Stimulated activated CD4-positive, alpha-beta T cell treated with anti-CD3 and anti-CD28 coated beads, TNF-alpha, amount 100 ng/mL, for 1 hour (primary cell): ENCODE measurements at places on chromosomes 2 and 18.

DNA sequence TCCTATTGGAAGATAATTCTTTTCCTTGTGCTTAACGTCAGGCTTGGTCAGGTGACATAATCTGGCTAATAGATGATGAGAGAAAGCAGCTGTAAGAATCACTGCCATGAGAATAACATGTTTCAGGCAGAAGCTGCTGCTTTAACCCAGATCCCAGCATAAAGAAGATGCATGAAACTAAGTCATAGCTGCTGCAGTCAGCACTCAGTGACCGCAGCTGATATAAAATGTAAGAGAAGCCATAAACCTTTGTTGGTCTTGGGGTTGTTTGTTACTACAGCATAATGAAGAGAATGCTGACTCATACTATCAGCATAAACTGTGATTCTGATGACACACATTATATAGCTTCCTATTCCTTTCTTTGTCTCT lies 274.3 kb upstream of the TRIB2 start:
- no peak for DNase-seq

GRCh38 chr2:131036696-131037397 lies 56.4 kb downstream of the FAM168B start:
- DNase-seq = no peak

- no peak for DNase-seq
Observed at GRCh38 chr2:128770143-128771085, 451.7 kb upstream of the HS6ST1 start.

DNA sequence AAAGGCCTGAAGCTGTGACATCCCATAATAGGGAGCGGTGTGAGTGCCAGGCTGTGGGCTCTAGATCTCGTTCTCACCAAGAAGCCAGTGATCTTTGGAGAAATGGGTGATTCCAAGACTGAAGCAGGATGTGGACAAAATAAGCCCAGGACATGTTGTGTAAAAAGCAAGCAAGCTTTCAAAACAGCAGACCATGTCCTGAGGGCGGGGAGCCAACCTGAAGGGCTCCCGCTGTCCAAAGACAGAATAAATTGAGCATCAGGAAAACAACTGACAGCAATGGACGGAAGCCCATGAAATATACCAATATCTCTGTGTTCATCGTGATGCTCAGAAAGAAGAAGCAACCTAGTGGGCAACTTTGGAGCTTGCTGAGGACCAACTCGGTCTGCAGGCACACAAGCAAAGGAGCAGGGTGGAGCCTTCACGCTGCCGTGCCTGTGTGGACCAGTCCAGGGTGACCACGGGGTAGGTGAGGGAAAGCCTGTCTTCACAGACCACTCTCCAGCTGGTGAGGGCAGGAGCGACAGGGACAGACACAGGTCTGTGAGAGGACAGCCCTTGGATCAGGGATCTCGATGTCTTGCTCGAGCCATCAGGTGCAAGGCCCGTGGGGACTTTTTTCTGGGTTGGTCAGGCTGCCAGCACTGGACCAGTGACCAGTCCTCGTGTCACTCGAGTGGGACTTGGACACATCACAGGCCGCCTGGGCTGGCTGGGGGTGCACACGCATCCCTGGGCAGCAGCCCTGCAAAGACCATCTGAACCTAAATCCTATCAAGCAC lies 21.5 kb downstream of the MTERF4 start:
- DNase-seq = no peak

DNA sequence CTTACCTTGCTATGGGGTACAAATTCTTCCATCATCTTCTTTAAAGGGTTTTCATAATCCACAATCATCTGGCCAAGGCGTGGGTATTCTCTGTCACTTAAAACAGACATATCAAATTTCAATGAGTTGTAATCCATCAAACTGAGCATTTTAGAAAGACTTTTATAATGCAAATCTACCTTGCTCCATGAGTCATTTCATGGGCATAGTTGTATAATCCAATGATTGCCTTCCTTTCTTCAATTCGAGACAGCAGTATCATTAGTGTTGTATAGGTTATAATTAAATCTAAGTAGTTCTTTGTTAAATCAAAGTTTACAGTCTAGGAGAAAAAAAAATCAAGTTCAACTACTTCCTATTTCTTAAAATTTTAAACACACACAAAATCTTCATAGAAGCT lies 36.3 kb downstream of the NCKAP1 start:
- no peak for DNase-seq

- no peak for DNase-seq
Observed at GRCh38 chr2:109324861-109325260, 195.9 kb downstream of the SH3RF3 start.

- DNase-seq = no peak
Observed at GRCh38 chr2:135349941-135350340, 181.1 kb downstream of the ZRANB3 start.

- DNase-seq = no peak
Observed at GRCh38 chr2:241461693-241462677, 46.4 kb downstream of the STK25 start.

DNA sequence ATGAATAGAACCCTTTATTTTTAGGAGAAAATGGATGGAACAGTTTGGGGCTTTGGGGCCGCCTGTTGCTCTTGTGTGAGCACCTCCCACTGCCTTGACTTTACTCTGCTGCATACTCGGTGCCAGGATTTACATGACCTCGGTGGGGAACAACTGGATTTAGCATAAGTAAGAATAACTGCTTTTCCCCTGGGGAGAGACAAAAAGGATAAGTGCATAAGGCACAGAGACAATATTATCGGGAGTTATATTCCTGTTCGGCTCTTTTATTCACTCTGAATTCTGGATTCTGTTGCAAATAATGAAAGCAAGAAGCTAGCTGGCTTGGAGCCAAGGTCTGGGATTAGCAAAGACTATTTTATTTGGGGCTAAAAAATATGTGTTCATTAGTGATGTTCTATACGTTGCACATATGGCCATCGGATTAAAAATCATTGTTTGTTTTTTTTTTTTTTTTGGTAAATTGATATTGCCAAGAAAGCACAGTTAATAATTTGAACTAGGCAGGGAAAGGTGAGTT lies 69.8 kb downstream of the CYBRD1 start:
- no peak for DNase-seq

- DNase-seq = no peak
Observed at GRCh38 chr2:180077295-180077906, 70.3 kb upstream of the CWC22 start.

- no peak for DNase-seq
Observed at GRCh38 chr2:142130111-142131009, 456 bp downstream of the LRP1B start.

GRCh38 chr2:72942293-72942692 lies 25.0 kb downstream of the EMX1 start:
- no peak for DNase-seq

DNA sequence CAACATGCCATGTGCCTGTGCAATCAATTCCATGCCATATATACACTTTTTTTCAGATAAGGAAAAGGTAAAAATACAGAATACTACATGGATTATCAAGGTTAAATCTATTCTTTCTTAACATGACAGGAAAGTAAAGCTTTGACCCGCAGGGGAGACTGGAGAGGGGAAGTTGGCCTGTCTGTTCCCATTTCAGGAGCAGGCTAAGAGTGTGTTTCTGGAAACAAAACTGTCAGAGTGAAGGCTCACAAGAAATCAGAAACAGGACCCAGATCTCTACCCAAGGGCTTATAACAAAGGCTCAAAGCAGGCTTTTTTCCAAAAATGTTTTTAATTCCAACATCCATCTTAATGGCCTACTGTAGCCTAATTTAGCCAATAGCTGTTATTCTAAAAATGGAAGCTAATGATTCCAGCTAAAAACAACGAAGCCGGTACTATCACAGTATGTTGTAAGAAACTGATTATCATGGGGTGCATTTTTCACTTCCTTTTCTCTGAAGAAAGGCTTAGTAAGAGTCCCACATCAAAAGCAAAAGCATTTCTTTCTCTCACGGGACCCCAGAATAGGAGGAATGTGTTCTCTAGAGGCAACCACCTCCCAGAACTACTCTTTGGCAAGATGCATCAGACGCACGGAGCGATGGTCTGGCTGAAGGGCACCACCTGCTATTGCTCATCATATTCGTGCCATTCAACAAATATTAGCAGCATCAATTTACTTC lies 41.4 kb downstream of the FECH start:
- no peak for DNase-seq

DNA sequence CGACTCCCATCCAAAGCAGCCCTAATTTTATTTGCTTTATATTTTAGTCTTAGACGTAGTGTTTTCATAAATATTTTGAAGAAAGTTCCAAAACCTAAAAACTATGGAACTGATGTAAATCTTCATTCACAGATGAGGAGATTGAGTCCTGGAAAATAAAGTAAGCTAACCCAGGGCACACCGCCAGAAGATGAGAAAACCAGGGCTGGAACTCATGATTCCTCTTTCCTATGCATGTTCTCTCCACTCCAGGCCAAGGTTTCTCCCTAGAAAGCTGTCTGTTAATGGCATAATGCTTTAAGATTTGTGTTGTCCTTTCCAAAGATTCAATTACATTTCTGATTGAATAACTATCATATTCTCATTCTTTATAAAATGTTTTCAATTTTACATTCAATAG lies 78.4 kb upstream of the ZC3H15 start:
- no peak for DNase-seq

DNA sequence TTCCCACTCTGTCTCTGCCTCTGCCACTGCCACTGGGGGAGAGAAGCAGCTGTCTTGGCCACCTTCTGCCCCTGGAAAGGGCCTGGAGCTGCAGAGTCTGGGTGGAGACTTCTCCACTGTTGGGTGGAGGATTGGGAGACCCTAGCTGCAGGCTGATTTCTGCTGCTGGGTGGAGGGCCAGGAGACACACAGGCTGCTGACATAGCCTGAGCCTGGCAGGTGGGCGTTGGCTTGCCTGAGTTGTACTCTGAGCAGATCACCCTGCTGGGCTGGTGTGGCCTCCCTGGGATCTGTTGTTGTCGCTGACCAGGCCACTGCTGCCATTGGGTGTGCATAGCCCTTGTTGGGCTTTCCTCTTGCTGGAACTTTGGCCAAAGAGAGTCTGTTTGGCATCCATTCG lies 64.3 kb downstream of the ARHGEF4 start:
- DNase-seq = no peak

- DNase-seq = no peak
Observed at GRCh38 chr18:54279477-54280219, 10.3 kb downstream of the POLI start.

- DNase-seq = no peak
Observed at GRCh38 chr2:163601377-163601776, 134.4 kb downstream of the FIGN start.

DNA sequence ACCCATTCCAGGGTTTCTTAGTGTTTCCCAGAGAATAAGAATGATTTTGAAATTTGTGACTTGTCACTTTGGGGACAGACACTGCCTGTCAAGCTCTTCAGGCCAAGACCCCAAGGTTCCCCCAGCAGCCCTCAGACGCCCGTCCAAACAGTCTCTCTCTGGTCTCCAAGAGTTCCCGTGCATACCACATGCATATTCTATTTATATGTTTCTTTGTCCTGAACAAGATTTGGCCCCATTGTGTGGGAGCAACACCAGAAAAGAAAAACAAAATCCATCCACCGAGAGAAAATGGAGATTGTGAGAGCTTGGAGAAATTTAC lies 52.2 kb upstream of the CTAGE1 start:
- DNase-seq = no peak

DNA sequence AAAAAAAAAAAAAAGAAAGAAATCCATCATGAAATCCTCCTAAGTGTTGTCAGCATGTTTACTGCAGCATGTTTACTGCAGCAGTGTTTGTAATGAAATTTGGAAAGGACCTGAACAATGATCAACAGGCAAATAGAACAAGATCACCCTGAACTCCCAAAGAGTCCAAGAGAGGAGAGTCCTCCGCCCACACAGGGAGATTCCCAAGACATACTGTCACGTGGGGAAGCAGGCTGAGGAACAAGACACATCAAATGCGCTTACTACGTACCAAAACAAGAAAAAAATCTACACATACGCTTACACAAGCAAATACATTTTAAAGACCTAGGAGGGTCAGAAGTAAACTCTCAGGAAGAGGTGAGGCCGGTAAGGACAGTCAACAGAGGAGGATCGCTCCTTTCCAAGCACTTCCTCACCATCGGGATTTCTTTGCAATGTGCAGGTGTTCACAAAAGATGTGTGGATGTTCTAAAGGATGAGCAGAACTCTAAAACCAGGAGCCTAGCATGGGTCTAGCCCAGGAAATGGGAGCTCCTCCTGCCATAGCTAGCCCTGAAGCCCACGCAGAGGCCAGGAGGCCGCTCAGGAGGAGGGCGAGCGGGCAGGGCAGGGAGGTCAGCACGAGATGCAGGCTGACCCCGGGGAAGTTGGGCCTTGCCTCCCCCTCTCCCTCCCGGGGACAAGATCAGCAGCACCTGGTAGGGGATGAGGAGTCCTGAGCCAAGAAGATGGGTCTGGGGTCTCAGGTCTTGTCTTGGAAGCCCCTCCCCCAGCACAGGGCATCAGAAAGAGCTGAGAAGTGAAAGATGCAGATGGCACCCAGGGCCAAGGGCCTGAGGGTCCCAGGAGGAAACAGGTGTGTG lies 66.4 kb downstream of the ZNF516 start:
- DNase-seq = no peak

DNA sequence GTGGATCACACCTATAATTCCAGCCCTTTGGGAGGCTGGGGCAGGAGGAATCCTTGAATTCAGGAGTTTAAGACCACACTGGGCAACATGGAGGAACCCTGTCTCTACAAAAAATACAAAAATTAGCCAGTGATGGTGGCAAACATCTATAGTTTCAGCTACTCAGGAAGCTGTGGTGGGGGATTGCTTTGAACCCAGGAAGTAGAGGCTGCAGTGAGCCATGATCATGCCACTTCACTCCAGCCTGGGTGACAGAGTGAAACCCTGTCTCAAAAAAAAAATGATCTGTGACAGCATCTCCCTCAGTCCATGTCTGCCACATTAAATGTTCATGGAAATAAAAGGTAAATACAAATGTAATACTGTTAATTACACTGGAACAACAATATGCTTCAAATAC lies 121.4 kb upstream of the COL5A2 start:
- DNase-seq = no peak

DNA sequence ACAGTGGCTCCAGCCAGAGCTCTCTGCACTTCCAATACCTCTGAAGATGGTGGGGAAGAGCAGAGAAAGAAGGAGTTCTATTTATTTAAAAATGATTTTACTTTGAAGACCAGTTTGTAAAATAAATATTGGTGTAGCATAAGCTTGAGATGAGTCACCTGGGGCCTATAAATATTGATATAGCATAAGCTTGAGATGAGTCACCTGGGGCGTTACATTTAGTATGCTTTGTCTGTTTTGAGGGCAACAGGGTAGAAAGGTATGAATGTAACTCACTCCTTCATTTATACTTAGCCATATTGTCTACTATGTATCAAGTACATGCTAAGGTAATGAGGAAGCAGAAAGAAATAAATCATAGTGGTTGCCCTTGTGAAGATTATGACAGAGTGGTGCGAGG lies 7.7 kb upstream of the SULT1C4 start:
- no peak for DNase-seq

- DNase-seq = no peak
Observed at GRCh38 chr2:165969227-165969626, 15.7 kb upstream of the TTC21B start.

- no peak for DNase-seq
Observed at GRCh38 chr2:126946318-126947102, 47.8 kb downstream of the TEX51 start.

- no peak for DNase-seq
Observed at GRCh38 chr2:158214431-158214830, 112.8 kb downstream of the UPP2 start.

- DNase-seq = no peak
Observed at GRCh38 chr2:44233450-44234128, 41.7 kb upstream of the SLC3A1 start.

- no peak for DNase-seq
Observed at GRCh38 chr2:55111570-55112228, 61.4 kb upstream of the RTN4 start.

GRCh38 chr2:158772306-158773078 lies 22.6 kb upstream of the DAPL1 start:
- no peak for DNase-seq
